Dermis blood vessel endothelial cell (primary cell): ENCODE measurements at places on chromosomes 13 and 19. TPM values are rescaled to one million over a fixed set of nuclear protein-coding genes. Genes with fewer than 3 reads are reported as not detected.

The HS6ST3 gene
- under 0.01 TPM in 1 of 2 replicates, not detected in the other for total RNA-seq

The NKPD1 gene
- total RNA-seq = 0.34 and 0.37 TPM in 2 replicates

The IGFL2 gene
- total RNA-seq = not detected in 2 replicates

The FAM98C gene
- total RNA-seq = 7.3 and 12.3 TPM in 2 replicates

The TNFSF11 gene
- not detected in 2 replicates for total RNA-seq

The PROZ gene
- total RNA-seq = 0.17 TPM in 1 of 2 replicates, not detected in the other

The GPR18 gene
- not detected in 2 replicates for total RNA-seq

The FLT1 gene
- total RNA-seq = 74.7 and 82.9 TPM in 2 replicates
